ENCODE measurements at places on chromosomes 6 and 20. TPM values are rescaled to one million over a fixed set of nuclear protein-coding genes. Genes with fewer than 3 reads are reported as not detected.

CALHM4 gene
- total RNA-seq: 0.87 TPM

DACT2 gene
- not detected for total RNA-seq

PABPC1L gene
- 3.4 TPM for total RNA-seq

B3GAT2 gene
- under 0.01 TPM for total RNA-seq
